Osteoblast (primary cell): ENCODE measurements at places on chromosomes 2 and 18. TPM values are rescaled to one million over a fixed set of nuclear protein-coding genes. Genes with fewer than 3 reads are reported as not detected.

DNA sequence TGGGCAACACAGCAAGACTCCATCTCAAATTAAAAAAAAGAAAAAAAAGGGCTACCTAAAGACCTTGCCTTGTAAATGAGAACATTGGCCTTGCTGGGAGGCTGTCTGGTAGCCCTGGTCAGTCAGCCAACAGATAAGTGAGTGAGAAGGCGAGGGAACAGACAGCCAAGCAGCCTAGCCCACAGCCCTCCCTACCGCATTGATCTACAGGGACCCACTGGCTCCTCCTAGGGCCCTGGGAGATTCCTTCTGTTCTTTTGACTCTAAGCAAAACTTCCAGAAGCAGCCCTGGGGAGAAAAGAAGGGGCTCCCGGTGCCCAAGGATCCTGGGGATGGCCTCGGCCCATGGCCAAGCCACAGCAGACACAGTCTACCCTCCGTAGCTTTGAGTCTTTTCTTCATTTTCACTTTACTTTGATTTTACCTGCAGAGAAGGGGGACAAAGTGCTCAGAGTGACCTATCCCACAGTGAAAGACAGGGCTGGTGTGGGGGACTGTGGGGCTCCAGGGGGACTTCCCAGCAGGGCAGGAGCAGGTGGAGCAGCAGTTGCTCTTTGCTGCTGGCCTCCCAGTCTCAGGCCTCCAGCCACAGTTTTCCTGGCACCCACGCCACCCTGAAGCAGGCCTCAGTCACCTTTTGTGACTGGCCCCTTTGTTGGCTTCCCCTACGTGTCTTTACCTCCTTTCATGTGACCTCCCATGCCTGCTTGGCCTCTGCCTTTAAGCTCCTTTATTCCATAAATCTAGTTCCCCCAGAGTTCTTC lies 5.1 kb downstream of the CEP68 start:
- no peaks in the 10 kb centered on the region for H3K36me3 ChIP-seq
- no peaks in the 10 kb centered on the region for H3K27me3 ChIP-seq
- H3K4me3 ChIP-seq = no peak overlapping the region
- no peak for DNase-seq
- peaks cover 40% of the 10 kb centered on the region for H3K4me1 ChIP-seq
- no peak overlapping the region for H3K27ac ChIP-seq

DNA sequence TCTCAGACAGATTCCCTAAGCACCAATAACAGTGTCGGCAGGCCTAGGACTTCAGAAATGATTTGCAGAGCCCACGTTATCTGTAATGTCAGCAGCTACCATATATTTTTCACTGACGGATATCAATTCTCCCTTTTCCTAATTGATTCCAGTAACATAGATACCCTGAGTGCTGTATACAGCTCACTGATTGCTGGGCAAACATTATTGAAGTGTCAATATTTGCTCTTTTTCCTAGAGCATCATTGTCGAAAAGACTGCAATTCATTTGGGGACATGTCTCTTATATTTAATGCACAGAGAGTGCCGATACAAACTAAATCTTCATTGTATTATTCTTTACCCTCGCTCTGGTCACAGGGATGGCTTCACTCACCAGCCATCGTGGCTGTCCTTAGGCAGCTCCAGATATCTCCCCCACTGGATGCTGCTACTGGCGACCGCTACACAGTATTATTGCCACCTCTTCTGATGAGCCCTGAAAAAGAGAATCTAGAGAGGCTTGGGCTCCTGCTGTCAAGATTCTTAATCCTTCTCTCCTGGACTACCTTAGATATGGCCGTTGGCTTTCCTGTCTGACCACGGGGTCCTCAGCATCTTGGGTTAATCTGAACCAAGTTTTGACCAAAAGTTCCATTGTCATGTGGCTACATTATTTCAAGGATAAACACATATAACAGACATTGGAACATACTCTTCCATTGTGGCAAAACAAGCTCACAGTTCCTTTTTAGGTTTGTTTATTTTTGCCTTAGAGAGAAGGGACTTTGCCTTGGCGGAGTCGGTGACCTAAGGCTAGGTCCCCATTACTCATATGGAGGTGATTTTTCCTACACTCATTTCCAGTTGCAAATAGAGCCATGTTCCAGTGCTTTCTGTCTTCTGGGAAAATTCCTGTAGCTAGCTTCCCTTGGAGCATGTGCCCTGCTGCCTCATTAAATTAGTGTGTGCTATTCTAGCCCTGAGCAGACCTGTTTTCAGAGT lies 105.4 kb downstream of the CPO start:
- H3K4me1 ChIP-seq = peaks cover 10% of the 10 kb centered on the region
- no peaks in the 10 kb centered on the region for H3K27me3 ChIP-seq
- H3K4me3 ChIP-seq = no peak overlapping the region

FABP1 gene
- under 0.01 TPM in 1 of 2 replicates, not detected in the other for total RNA-seq

EPB41L3 gene
- 0.72 and 0.88 TPM in 2 replicates for total RNA-seq

DNA sequence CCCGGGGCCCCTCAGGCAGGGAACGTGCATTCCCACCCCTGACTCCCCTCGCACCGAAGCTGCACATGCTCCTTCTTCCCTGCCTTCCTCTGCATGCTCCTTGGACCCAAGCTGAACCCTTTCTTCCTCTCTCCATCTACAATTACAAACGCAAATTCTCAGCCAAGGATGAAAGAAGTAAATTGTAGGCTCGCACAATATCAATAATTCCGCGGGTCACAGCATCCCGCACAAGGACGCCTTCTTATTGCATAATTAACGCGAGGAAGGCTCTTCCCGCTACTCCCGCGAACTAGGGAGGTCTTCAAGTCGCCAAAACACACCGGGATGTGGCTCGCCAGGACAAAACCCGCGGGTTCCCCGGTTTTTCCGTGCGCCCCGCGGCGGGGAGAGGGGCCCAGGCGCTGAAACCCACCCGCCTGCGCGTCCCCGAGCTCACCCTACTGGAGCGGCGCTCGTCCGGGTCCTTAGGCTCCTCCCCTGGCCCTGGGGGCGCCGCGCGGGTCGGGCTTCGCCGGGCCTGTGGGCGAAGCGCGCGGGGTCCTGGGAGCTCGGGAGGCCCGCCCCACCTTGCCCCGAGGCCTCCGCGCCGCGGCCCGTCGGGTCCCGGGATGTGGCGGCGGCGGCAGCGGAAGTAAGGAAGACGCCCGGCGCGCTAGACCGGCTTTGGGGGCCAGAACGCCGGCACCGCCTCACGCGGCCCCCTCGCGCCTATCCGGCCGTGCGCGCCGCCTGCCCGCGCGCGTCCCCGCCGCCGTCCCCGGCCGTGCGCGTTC lies at the start of gene CHST10:
Gene CHST10, minus strand, starts transcription at position 734 of the 776 bp plus-strand sequence. CDS start 10,993 bp downstream, outside the sequence.
- H3K36me3 ChIP-seq = no peaks in the 10 kb centered on the region
- H3K27me3 ChIP-seq = no peaks in the 10 kb centered on the region
- peak; percentile 97 for DNase-seq
- no peak within 1 kb of the TSS for H3K27ac ChIP-seq
- H3K4me1 ChIP-seq = peaks cover 3% of the 10 kb centered on the region
- peak within 1 kb of the TSS; percentile 81 for H3K4me3 ChIP-seq

DNA sequence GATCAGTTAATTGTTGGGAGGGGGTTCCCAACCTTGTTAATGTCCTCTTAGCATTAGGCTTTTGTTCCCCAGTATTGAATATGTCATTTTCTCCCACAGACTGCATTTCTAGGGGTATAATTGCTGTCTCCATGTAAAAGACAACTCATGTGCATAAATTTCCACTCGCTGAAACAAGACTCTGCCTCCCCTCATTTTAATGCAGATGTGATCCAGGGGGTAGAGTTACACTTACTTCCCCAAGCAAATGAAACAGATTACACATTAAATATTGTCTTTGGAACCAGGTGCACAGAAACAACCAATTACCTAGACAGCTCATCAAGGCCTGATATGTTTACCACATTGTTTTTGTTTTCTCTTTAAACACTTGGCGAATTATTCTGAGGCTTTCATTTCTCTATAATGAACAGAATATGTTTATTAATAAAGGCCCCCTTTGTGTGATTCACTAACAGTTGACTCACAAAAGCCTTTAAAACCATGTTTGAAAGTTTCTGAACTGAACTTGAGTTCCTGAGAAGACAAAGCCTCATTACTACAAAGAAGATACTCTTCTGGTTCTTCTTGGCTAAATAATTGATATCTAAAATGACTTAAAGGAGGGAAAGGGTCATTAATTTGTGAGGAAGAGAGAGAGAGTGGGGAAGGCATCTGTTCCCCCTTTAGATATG lies 15.0 kb upstream of the ACVR1 start:
- H3K27me3 ChIP-seq = no peaks in the 10 kb centered on the region
- no peak overlapping the region for H3K27ac ChIP-seq
- no peak for DNase-seq
- H3K4me1 ChIP-seq = peaks cover 7% of the 10 kb centered on the region

DNA sequence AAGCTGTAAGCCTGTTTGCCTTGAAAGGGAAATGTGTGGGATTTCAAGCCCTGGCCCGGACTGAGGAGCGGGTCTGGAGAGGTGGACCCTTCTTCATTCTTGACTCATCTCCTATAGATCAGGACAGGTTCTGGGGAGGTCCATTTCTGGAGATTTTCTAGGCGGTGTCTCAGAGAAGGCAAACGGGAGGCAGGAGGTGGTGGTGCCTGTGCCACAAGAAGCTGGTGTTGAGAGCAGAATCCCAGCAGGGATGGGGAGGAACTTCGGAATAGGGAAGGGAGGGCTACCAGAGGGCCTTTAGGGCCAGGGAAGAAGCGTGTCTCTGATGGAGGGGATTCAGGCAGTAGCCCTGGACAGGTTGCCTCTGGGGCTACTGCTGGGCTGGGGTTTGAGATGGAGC lies 93.0 kb downstream of the CTIF start:
- peaks cover 11% of the 10 kb centered on the region for H3K36me3 ChIP-seq
- no peaks in the 10 kb centered on the region for H3K27me3 ChIP-seq
- H3K4me3 ChIP-seq = no peak overlapping the region

ITGAV gene
- 311 and 354 TPM in 2 replicates for total RNA-seq

GRCh38 chr2:85611217-85611704 lies 605 bp downstream of the C2orf68 start:
- H3K27me3 ChIP-seq = no peaks in the 10 kb centered on the region
- H3K4me3 ChIP-seq = peak overlapping the region; percentile 96
- peaks cover 19% of the 10 kb centered on the region for H3K4me1 ChIP-seq
- peaks cover 29% of the 10 kb centered on the region for H3K36me3 ChIP-seq
- peak; percentile 65 for DNase-seq

ALPI gene
- total RNA-seq = not detected in 2 replicates

AKAIN1 gene
- not detected in 2 replicates for total RNA-seq

ADAM17 gene
- total RNA-seq = 53.6 and 69.1 TPM in 2 replicates

GRCh38 chr18:79575891-79576685 lies 103.5 kb upstream of the CTDP1 start:
- no peak overlapping the region for H3K4me3 ChIP-seq
- H3K4me1 ChIP-seq = peaks cover under 1% of the 10 kb centered on the region
- H3K36me3 ChIP-seq = no peaks in the 10 kb centered on the region
- H3K27ac ChIP-seq = no peak overlapping the region

DNA sequence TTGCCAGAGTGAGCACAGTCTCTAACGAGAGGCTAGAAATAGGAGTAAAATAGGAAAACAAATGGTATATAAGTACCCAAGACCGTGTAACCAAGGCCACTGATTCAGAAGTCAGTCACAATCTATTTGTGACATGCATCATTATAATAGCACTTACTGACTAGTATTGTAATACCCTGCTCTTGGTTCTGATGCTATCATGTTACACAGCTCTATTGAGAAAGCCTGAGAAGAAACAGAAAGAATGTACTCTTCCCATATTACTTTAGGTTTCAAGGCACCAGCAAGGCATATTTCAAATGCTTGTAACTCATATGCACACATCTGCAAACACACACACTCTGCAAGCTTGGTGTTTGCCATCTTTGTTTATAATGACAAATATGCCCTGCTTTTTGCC lies 746.4 kb downstream of the SLC4A3 start:
- no peaks in the 10 kb centered on the region for H3K4me1 ChIP-seq
- no peaks in the 10 kb centered on the region for H3K36me3 ChIP-seq
- H3K27ac ChIP-seq = no peak overlapping the region
- DNase-seq = no peak

UPP2 gene
- not detected in 2 replicates for total RNA-seq

STON1 gene
- 15.6 and 15.9 TPM in 2 replicates for total RNA-seq

GPR75 gene
- total RNA-seq = 1.8 and 2.2 TPM in 2 replicates

- no peaks in the 10 kb centered on the region for H3K4me1 ChIP-seq
- H3K27ac ChIP-seq = no peak overlapping the region
- no peaks in the 10 kb centered on the region for H3K36me3 ChIP-seq
- DNase-seq = peak; percentile 50
- peaks cover 7% of the 10 kb centered on the region for H3K27me3 ChIP-seq
Measured at GRCh38 chr2:101040761-101041160, 38.7 kb downstream of the RPL31 start.

DNA sequence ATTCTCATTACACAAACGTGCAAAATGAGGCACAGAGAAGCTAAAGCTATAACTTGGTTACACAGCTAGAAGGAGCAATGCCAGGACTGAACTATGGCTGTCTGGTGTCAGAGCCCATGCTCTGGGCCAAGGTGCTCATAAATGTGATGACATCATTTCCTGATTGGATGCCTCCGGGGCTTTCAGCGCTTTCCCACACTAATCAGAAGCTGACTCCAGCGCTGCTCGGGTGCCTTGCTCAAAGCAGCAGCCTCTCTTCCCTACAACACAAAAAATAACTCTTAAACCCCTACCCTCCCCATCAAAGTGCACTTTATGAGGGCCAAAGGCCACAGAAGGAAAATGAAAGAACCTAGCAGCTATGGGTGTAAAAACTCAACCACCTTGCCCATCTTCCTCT lies 90.7 kb downstream of the STK39 start:
- peaks cover 7% of the 10 kb centered on the region for H3K4me1 ChIP-seq
- H3K4me3 ChIP-seq = no peak overlapping the region
- peaks cover 10% of the 10 kb centered on the region for H3K36me3 ChIP-seq

- H3K27me3 ChIP-seq = no peaks in the 10 kb centered on the region
- H3K4me1 ChIP-seq = peaks cover 21% of the 10 kb centered on the region
- peak; percentile 67 for DNase-seq
- H3K4me3 ChIP-seq = no peak overlapping the region
Measured at GRCh38 chr2:8540552-8541055, 141.3 kb upstream of the ID2 start.

SULT1C2 gene
- total RNA-seq = 0.36 and 1.2 TPM in 2 replicates

DNA sequence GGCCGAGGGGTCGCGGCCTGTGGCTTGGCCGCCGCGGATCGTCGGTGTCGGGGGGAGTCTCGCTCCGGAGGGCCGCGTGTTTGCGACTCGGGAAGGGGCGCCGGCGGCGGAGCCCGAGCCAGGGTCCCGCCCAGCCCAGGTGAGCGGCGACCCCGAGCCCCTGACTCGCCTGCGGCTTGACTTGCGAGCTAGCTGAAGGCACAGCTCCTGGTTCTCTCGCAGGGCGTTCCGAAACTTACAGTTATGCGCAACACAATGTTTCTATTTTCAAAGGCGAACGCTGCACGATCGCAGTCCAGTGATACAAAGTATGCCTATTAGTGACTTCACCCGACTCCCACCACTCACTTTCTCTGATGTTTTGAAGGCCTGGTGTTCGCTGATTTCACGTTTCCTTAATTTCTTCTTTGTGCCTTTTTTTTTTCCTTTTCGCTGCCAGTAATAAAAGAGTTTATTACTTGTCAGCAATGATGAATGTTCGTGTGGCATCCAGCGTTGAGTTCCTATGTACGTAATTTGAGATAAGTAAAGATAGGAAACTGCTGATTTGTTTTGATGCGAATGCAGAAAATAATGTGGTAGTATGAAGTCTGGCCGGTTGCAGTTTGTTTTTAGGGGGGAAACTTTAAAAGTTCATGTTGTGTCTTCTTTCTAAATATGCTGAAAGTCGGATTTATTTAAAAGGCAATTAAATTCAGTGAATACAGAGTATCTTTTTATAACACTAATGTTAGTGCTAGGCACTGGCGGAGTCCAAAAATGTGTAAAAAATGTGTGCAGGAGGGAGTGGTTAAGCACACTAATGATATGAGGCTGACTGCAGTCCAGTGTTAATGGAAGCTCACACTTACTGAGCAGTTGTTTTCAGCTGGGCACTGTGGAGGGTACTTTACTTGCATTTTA lies 706 bp downstream of the UBXN2A start:
- DNase-seq = peak; percentile 87
- no peaks in the 10 kb centered on the region for H3K36me3 ChIP-seq
- H3K4me1 ChIP-seq = peaks cover 20% of the 10 kb centered on the region
- H3K4me3 ChIP-seq = peak overlapping the region; percentile 79
- peak overlapping the region; percentile 35 for H3K27ac ChIP-seq
- no peaks in the 10 kb centered on the region for H3K27me3 ChIP-seq
